AG04449 (cell line): ENCODE measurements at places on chromosomes 7 and 10.

GRCh38 chr7:28744951-28745350, 213.2 kb downstream of the TRIL start:
- DNase-seq, result no peak

- DNase-seq, result no peak
Observed at GRCh38 chr7:29045258-29046086, 87.3 kb upstream of the TRIL start.

DNA sequence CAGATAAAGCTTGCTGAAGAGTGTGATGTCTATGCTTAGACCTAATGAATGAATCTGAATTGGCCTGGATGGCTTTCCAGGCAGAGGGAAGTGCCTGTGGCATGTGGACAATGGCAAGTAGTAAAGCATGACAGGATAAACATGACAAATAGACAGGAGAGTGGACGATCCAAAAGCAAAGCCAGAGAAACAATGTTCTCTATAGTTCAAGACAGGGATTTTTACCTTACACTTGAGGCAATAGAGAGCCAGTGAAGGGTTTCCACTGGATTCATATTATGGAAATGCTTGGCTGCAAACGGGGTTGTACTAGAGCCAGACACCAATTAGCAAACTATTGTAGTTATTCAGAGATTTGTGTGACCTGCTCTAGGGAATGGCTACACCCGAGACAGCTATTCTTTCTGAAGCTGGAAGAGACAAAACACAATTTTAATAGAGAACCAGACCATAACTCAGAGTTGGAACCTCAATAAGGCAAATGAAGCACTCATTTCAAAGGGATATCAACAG, 2.3 kb downstream of the AGMO start:
- no peak for DNase-seq

- peak; percentile 85 for DNase-seq
Observed at GRCh38 chr7:81638198-81638597, 131.6 kb downstream of the HGF start.

- no peak for DNase-seq
Observed at GRCh38 chr10:57579926-57580325, 687.8 kb downstream of the IPMK start.

DNA sequence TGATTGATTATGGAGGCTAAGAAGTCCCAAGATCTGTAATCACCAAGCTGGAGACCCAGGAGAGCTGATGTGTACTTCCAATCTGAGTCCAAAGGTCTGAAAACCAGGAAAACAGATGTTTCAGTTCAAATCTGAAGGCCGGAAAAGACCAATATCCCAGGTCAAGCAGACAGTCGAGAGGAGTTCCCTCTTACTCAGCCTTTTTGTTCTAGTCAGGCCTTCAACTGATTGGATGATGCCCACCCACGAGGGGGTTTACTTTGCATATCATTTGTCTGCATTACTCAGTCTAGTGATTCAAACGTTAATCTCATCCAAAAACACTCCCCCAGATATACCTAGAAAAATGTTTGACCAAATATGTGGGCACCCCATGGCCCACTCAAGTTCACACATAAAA, 7.4 kb upstream of the ARID5B start:
- no peak for DNase-seq

- DNase-seq, result no peak
Observed at GRCh38 chr10:102603946-102604345, 40.3 kb upstream of the TRIM8 start.

GRCh38 chr7:45408409-45408737, 165.8 kb upstream of the ADCY1 start:
- no peak for DNase-seq

DNA sequence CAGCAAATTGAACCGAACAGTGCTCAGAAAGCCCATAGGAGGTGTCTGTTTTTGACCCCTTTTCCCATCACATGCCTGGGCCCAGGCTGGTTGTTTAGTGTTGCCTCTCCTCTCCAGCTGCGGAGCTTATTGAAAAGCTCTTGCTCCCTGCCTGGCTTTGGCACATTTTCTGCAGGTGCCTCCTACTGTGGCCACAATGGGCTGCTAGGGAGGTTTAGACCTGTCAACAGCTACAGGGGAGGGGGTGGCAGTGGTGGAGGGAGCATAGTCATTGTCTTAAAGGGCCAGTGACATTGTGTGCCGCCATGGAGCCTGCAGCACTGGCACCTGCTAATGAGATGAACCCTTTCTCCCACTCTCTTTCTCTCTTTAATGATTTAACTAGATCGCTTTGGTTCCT, 13.2 kb upstream of the ENO4 start:
- no peak for DNase-seq

DNA sequence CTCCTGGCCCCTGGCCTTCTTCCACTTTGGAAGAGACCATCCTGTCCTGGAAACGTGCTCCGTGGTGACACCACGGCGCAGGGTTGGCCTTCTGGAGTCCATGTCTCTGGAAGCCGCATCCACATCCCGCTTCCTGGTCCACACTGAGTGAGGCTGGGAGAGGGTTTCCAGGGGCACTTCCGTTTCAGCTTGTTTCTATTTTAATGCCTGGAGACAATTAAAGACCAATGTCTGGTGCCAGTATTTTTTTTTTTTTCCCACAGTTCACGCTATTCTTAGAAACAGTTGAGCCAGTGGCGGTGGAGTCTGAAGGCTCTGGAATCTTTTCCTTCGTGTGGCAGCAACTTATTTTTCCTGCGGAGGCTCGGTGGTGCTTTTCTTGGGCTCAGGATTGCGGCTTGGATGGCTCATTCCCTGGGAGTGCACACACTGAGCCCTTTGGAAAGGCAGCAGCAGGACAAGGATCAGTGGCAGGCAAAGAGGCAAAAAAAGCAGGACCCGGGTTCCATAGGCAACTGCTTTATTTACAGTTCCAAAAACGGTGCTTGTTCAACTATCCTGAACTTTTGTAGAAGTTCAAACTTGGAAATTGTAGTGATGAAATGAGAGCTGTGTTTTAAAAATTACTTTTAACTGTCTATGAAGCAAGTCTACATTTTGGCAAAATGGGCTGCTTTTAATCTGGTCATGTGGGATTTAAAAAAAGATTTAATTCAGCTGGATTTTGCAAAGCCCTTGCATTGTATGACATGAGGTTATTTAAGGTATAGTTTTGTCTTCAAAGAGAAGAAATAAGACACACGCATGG, 202.8 kb downstream of the BAMBI start:
- DNase-seq, result no peak

DNA sequence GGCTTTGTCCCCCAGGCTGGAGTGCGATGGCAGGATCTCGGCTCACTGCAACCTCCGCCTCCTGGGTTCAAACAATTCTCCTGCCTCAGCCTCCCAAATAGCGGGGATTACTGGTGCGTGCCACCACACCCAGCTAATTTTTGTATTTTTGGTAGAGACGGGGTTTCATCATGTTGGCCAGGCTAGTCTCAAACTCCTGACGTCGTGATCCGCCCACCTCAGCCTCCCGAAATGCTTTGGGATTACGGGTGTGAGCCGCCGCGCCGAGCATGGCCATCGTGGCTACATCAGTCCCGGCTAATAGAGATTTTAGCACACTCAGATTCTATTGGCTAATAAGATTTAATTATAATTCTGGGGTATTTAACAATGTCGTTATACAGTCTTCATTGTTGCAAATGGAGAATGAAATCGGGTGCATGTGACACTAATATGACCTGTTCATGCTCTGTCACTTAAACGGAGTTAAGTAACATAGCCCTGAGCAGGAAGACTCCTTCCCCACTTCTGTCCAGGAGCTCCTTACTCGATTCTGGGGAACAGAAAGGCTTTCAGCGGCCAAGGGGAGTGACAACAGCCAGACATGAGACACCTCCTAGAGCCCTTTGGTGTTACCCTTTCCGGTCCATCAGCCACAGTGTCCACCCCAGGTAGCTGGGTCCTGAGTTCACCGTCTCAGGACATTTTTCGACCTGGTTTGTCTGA, 40.9 kb upstream of the FAM20C start:
- DNase-seq, result no peak

- DNase-seq, result no peak
Observed at GRCh38 chr10:113267619-113268562, 285.0 kb upstream of the HABP2 start.

GRCh38 chr10:31618541-31619291, 299.7 kb downstream of the ZEB1 start:
- DNase-seq, result no peak

DNA sequence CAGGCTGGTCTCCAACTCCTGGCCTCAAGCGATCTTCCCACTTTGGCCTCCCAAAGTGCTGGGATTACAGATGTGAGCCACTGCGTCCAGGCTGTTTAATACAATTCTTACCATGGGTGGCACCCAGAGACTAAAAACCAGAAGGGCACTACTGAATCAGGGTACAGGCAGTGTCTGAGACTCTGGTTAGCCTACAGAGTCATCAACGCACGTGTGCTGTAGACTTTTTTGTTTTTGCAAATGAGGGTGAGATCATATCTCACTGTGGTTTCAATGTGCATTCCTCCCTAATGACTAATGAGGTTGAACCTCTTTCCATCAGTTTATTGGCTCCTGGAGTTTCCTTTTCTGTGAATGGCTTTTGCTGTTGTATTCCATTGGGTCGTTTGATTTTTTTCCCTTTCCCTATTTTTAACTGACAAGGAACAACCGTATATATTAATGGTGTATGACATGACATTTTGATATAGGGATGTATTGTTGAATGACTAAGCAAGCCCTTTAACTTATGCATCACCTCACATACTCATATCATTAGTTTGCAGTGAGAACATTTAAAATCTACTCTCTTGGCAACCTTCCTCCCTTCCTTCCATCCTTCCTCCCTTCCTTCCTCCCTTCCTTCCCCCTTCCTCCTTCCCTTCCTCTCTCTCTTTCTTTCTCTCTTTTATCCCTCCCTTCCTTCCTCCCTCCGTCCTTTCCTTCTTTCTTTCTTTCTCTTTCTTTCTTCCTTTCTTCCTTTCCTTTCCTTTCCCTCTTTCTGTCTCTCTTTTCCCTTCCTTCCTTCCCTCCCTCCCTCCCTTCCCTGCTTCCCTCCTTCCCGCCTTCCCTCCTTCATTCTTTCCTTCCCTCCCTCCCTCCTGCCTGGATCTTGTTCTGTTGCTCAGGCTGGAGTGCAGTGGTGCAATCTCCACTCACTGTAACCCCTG, 9.3 kb upstream of the TMEM270 start:
- DNase-seq, result peak; percentile 90

DNA sequence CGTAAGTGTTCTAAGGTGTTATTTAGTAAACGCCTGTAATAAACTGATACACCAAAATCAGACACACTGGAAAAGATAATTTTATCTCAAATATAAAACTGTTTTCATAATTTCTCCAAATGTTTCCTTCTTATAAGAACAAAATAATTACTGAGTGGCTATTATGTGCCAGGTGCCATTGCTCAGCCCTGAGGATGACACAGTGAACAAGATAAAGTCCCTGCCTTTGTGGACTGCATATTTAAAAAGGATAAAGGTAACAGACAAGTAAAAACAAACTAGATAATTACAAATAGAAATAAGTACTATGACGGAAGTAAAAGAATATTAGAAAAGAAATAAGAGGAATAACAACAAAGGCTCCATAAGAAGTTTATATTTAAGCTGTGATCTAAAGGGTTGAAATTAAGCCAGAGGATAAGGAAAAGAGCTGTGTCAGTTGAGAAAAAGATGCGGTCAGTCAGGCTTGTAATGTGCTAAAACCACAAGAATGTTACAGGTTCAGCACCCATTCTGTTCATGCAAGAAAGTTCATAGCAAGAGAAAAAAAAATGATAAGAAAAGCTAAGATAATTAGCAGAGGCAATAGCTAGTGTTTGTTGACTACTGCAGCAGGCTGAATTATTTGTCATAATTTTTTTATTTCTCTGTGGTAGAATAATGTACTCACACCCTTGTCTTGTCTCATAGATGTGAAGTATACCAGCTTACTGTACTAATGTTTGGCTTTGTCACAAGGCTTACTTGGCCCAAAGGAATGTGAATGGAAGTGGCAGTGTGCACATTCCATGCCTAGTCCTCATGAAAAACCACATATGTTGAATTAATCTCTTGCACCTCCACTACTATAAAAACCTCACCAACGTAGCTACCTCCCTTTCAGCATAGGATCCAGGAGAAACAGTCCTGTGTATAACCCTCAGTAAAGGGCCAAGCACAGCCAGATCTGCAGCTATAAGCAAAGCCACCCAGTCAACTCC, 75.1 kb downstream of the CRPPA start:
- peak; percentile 40 for DNase-seq

DNA sequence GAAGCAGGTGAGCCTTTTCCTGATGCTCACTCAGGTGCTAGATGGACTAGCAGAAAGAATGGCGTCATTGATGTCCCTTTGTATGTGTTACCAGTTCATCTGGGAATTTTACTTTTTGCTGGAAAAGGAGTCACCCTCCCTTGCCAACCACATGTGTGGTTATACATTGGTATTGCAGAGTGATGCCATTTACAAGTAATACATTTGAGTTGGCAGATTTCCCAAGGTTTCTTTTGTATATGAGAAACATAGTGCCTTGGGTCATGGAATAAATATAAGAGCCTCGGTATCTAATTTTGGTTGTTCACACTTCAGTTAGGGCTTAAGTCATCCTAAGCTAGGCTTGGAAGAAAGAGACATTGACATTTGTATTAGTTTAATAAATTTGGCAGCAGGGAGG, 10.4 kb upstream of the ATXN7L1 start:
- no peak for DNase-seq

- no peak for DNase-seq
Observed at GRCh38 chr10:75971402-75972211, 540.2 kb downstream of the LRMDA start.

- DNase-seq, result no peak
Observed at GRCh38 chr7:36082216-36082615, 70.8 kb upstream of the EEPD1 start.

GRCh38 chr7:28312948-28313347, 99.4 kb upstream of the CREB5 start:
- no peak for DNase-seq

- no peak for DNase-seq
Observed at GRCh38 chr10:127402596-127403409, 146.3 kb upstream of the NPS start.

- DNase-seq, result no peak
Observed at GRCh38 chr7:149823631-149824199, 14.5 kb upstream of the ZNF862 start.

- no peak for DNase-seq
Observed at GRCh38 chr7:41134300-41135255, 568.3 kb downstream of the INHBA start.

DNA sequence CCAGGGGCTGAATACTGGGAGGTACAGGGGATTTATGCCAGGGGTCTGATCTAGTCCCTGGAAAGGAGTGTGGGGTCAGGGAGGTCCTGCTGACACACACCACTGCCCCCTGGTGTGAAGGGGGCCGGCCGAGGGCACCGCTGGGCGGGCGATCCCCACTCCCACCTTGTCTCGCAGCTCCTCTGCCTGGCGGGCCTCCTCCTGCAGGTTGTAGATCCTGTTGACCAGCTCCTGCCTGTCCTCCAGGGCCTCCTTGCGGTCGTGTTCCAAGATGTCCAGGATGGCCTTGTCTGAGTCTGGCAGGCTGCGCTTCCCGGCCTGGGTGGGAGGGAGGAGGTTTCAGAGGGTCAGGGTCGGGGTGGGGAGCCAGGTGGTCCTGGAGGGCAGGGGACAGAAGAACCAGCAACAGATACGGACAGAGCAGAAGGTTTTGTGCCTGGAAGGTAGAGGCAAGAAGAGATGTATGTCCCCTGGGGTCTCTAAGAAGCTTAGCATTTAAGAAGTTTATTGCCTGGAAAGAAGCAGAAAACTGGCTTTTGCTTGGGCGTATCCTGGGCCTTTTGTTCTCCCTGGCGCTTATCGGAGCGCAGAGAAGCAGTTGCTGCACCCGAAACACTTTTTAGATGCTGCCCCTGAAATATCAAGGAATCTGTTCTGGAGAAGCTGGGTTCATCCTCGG, 94.5 kb upstream of the GNA12 start:
- DNase-seq, result no peak
